NCI-H524 (cell line): ENCODE measurements at places on chromosomes 5 and 9.

GRCh38 chr5:55471468-55471867 lies 63.3 kb downstream of the PLPP1 start:
- no peak for DNase-seq

- no peak for DNase-seq
Observed at GRCh38 chr5:78360674-78360923, 182 bp downstream of the SCAMP1 start.

- no peak for DNase-seq
Observed at GRCh38 chr5:127960270-127960691, 123.3 kb upstream of the SLC12A2 start.

- no peak for DNase-seq
Observed at GRCh38 chr5:151497391-151498002, 50.1 kb downstream of the SLC36A1 start.

DNA sequence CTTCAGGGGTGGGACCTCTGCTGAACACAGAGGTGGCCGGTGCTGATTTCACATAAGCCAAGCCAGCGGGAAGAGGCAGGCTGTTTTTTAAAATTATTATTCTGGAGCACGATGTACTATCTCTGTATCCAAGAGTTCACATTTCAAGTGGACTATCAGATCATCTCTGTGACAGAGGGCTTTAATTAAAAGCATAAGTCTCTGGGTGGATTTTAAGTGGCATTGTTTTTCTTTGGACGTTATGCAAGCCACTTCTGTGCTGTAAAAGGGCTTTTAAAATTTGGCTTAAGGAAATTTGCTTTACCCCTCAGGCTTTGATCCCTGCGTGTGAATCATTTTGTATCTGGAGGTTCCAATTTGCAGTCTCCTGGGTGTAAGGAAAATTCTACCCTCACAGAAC lies 124.7 kb downstream of the PALM2AKAP2 start:
- peak; percentile 84 for DNase-seq
